HS-27A (cell line): ENCODE measurements at places on chromosomes 16 and 17.

DNA sequence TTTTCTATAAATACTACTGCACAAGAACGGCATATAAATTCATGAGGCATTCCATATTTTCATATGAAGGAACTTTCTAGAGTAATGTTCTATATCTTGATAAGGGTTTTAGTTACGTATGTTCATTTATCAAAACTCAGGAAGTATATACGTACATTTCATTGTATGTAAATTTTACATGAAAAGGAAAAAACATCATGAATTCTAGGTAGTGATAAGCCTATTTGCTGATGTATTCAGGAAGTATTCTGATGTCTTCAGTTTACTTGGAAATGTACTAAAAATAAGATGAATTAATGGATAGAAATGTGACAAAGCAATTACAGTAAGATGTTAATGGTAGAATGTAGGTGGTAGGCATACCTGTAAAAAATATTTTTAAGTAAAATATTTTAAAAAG is 4.7 kb downstream of the DGKE start:
- no peak for DNase-seq

DNA sequence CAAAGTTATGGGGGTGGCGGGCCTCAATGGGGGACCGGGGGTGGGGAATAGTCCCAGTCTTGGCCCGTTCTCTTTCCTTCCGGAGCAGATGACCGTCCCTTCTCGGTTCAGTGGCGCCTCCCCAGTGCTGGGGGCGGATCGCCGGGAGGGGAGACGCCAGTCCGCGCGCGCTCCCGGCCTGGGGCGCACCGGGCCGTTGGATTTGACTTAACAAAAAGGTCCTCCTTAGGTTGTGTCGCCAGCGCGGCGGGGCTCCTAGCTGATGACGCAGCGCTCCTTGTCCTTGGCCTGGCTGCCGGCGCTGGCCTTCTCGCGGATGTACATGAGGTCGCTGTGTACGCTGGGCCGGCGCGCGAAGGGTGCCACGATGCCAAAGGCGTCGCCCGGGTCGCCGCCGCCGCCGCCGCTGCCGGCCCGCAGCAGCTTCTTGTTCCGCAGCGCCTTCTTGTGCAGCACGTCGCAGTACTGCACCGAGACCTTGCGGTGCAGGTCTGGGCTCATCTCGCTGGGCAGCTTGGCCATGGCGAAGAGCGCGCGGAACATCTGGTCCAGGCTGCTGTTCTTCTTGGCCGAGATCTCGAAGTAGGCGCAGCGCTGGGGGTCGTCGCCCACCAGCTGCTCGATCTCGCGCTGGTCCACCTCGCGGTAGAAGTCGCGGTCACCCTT is 1.2 kb downstream of the RASD1 start:
- no peak for DNase-seq

DNA sequence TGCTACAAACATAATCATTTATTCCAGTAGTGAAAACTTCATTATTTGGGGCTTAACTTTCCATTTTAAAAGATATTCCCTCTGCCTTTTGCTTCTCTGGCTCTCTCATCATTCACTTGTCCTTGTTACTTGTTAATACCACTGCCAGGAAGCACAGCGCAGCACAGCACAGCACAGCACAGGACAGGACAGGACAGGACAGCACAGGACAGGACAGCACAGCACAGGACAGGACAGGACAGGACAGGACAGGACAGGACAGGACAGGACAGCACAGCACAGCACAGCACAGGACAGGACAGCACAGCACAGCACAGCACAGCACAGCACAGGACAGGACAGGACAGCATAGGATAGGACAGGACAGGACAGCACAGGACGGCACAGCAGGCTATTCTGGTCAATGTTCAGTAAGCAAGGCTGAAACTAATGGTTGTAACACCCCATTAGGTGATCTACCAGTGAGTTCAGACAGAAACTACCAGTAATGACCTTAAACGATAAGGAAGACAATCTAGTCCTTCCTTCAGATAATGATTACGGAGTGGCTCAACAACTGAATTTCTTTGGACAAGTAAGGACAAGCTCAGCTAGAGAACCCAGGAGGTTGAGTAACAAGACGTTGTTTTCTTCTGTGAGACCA is 31.9 kb downstream of the COG1 start:
- DNase-seq: no peak

DNA sequence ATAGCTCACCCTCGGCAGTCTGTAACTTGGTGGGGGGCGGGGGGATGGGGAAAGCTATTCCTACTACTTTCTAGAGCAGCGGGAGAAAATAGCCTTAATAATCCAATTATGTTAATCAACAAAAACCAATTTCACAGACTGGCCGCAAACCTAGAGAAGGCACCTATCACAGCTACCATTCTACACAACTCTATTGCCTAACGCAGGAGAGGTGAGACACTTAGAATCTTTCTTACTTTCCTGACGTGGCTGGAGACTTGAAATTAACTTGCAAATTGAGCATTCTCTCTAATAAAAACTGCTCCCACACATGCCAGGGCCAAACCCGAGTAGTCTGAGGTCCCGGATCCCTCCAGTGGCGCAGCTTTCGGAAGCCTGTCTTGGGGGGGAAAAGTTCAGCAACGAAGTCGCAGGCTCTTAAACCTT is 794 bp downstream of the SMG6 start:
- DNase-seq: no peak

GRCh38 chr17:19372011-19372370 is 6.3 kb upstream of the MAPK7 start:
- DNase-seq: no peak

DNA sequence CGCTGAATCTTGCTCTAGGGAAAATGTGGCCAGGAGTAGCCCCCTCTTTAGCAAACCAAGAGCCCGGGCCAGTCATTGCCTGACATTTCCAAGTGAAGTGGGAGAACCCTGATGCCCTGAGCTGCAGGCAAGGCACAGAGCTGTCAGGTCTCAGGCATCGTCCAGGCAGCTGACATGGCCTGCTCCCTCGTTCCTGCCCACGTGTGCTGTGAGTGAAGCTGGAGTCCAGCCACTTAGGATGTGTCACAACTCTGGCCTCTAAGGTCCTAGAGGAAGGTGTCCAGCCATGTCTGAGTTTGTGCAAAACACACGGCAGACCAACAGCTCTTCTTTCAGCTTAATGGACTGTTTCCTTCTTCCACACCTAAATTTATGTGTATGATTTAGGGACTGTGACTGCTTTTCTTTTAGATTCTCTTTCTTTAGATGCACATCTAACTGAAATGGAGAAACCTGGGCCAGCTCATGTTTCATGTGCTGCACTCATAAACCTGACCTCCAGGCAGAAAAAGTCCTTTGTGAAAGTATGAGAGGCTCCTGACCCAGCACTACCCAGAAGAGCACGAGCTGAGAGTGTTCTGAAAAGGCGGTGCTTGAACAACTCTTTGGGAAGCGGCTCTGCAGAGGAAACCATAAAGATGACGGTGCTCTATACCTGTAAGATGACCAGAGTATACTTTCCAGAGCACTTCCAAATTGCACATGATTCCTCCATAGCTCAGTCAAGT is 14.8 kb upstream of the LIMD2 start:
- DNase-seq: no peak

- DNase-seq: no peak
Observed at GRCh38 chr16:22181426-22181825, 19.1 kb downstream of the SDR42E2 start.

DNA sequence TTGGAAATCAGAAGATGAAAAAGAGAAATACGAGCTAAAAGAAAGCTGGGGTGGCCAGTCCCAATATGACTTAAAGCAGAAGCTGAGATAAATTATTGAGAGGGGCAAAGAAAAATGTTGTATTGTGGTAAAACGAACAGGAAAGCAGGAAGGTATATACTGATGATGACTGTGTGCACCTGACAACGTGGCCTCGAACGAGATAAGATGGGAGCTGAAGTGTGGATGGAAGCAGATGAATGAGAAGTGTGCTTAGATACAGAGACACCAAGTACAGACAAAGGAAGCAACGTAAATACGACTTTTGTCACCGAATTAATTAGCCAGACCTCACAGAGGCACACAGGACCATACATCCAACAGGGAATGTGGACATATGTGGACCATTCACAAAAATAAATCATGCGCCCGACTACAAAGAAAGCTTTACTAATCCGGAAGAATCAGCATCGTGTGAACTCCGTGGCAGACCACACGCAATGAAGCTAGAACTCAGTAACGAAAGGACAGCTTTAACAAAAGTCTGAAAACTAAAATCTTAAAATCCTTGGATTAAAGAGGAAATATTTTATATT is 218.7 kb downstream of the RPTOR start:
- no peak for DNase-seq

GRCh38 chr17:74525781-74526288 is 5.4 kb downstream of the CD300LB start:
- no peak for DNase-seq

DNA sequence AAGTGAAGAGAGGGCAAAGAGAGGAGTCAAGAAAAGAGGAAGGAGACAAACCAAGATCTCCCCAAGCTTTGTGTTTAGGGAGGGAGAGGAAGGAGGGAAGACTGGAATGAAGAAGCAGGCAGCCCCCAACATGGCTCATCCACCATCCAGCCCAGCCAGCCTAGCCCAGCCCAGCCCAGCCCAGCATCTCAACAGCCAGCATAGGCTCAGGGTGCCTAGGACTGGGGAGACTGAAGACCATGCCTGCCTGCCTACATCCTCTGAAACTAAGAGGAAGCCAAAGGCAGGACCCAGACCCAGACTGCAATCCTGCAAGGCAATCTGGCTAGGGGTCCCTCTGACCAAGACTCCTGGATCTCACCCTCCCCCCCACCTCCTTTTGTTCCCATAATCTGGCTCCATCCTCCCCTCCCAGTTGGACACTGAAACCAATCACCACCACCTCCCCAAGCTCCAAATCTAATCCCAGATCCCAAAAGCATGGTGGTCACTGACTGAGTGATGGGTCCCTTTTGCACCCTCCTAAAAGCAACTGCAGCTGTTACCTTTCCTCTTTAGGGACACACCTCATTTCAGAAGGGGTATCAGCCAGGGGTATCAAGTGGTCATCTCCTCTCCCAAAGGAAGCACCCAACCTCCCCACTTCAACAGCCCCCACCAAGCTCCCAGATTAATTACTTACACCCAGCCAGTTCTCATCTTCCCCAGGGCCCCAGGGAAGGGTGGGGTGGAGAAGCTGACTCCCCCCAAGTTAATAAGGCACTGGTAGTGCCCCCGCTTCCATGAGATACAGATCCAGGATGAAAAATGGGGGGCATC is 1.2 kb downstream of the HDAC5 start:
- no peak for DNase-seq

DNA sequence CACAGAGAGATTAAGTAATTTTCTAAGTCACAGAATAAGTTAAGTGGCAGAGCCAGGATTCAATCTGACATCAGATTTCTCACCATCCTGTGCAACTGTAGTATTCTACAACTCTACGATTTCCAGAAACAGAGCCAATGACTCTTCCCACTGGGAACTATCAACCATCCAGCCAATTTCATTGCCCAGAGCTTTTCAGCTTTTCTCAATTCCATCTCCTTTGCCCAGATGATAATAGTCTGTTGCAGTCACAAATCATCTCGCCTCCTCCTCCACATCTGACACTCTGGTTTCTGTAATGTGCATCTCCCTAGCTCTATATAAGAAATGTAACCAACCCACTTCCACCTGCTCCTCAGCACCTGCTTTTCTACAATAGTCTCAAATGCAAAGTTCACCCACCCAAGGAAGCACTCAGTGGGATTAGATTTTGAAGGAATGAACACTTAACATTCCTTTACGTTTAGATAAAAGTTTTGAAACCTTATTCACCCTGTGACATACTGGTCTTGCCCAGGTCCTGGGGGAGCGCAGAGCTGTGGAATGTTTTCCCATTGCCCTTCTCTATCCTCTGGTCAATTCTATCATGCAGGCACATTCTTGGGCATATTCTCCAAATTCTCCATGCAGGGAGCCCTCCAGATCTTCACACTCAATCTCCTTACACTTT is 167.8 kb upstream of the ASIC2 start:
- DNase-seq: no peak

GRCh38 chr17:19237389-19238166 is 412 bp downstream of the EPN2 start:
- no peak for DNase-seq

- peak; percentile 92 for DNase-seq
Observed at GRCh38 chr17:42519546-42520491, 16.2 kb upstream of the NAGLU start.

DNA sequence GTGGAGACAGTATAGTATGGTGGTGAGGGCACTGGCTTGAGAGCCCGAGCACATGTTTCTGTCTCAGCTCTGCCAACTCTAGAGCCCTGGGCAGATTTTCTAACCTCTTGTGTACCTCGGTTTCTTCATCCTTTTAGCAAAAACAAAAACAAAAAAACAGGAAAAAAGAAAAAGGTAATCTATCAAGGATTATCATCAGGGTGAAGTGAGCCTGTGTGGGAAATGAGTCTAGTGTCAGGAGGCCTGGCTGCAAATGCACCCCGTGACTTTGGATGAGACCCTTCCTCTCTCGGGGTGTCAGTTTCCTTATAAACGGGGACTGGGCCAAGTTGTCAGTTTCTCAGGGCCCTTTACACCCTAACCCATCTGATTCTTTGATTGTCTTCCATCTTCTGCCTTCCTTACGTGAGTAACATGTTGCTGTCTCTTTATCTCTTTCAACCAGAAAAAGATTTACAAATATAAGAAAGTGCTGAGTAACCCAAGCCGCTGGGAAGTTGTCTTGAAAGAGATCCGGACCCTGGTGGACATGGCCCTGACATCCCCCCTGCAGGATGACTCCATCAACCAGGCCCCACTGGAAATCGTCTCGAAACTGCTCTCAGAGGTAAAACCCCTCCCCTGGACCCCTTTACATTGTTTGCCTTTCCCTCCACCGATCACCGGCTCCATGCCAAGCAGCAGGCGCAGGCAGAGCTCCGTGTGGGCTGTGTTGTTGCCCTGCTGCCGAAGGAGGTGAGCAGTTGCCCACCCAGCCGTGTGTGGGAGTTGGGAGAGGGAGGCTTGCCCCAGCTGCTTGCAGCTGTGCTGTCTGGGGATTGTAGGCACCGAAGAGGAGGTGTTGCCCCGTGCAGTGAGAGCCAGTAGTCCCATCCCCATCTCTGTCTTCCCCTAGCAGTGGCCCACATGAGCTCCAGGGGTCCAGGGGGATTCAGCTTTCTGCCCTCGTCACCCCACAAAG is 127.1 kb upstream of the PLCG2 start:
- DNase-seq: no peak

- DNase-seq: no peak
Observed at GRCh38 chr17:38456031-38456815, 28.0 kb downstream of the ARHGAP23 start.

- no peak for DNase-seq
Observed at GRCh38 chr17:38701504-38702165, 3.4 kb upstream of the MLLT6 start.

DNA sequence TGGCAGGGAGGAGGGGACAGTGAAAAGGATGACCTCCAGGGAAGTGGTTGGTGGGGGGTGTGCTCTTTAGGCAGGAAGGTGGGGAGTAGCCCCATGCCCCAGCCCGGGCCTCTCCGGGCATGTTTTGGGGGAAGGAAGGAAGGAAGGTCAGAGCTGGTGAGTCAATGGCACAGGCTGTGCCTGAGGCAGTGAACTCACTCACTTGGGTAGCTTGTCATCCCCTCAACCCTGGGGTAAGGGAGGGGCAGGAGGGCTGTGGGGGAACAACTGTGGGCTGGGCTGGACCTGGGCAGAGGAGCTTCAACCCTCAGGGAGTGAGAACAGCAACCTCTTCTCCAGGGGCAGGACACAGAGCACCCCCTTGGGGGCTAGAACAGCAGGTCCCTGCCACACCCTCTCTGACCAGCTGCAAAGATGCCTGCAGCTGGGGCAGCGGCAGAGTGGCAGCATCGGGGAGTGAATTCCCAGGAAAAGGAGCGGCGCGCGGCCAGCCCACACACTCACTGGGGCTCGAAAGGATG is 6.3 kb downstream of the CSF3 start:
- peak; percentile 9 for DNase-seq
